NCI-H1930 (cell line): ENCODE measurements at places on chromosomes 6 and 20.

DNA sequence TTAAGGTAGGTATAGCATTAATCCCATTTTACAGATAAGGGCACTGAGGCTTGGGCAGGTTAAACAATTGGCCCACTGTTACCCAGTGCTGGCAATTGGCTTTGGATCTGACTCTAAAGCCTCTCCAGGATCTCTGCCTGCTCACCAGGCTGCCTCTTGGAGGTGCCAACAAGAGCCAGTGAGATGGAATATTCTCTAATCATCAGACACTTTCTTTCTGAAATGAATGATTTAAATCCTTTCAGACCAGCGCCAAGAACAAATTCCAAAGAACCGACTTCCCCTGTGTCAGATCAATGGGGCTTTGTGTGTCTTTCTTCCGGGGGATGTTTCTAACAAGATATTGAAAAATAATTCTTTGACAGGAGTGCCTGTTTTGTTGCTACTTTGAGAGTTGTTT, 23.6 kb downstream of the CYP39A1 start:
- DNase-seq = no peak

- DNase-seq = no peak
These were observed 2.5 kb upstream of the FKBP5 start for GRCh38 chr6:35691027-35691824.

DNA sequence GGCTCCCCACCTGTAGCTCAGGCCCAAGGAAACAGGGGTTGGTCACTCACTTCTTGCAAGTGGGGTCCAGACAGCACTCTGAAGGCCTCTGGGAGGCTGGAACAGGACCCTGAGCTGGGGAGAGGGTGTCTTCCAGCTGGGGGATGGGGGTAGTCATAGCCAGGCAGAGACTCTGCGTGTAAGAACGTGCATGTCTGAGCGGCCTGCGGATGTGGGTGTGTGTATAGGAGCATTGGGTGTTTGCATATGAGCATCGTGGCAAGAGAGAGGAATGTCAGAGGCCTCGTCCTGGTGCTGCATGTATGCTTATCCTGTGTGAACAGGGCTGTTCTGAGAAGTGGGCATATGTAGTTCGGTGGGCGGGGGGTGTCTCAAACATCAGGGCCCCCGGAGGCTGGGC, 12.1 kb downstream of the BPIFB3 start:
- no peak for DNase-seq

DNA sequence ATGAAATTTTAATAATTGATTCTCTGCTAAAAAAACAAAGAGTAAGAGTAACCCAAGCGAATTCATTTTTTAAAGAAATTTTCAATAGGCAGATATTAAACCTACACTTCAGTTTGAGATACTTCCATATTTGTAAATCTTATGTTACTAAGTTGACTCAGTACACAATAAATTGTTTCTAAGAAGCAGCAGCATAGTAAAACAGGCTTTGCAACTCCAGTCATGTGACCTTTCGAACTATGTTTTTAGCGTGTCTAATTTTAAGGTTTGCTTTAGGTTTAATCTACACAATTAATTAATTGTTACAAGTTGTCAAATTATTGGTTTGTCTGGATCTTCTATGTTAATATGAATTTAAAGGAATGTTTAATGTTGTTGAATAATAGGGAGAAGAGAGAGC, 708.9 kb upstream of the CITED2 start:
- DNase-seq = no peak

DNA sequence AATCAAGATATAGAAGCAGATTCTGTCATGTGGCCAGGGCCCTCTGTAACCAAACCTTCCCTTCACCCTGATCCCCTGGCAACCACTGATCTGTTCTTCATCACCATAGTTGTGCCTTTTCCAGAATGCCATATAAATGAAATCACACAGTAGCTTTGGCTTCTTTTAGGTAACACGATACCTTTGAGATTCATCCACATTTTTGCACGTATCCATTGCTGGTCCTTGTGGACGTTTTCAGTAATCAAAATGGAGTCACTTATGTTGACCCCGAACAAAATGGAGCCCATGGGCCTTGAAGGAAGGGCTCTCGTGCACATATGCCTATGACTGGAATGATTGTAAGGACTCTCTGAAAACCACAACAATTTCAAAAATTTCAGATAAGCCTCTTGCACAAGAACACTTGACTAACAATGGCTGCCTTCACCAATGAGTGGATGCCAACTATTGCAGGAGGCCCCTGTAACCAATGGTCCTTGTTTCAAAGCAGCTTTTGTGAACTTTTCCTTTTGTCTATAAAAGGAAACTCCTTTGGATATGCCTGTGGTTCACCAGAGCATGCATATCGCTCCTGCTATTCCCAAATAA, 84.3 kb upstream of the RALY start:
- DNase-seq = no peak

GRCh38 chr6:120735641-120736040, 598.6 kb downstream of the TBC1D32 start:
- no peak for DNase-seq
